ENCODE measurements at places on chromosomes 16 and 17.

DNA sequence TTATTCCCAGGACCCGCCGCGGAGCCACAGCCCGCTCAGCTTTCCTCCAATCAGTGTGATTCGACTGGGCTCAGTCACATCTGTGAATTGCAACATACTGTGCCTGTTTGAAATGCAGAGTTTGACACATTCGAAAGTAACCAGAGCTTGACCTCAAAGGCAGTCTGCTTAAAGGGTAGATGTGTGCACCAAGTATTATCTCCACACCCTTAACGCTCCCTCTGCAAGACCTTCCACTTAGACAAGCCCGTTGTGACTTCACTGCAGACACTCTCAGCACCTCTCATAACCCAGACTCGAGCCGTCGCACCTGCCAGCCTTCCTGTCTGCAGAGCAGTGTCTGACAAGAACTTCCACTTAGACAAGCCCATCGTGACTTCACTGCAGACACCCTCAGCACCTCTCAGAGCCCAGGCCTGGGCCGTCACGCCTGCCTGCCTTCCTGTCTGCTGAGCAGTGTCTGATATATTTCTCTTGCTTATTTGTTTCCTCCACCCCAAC is 3.7 kb downstream of the KLHDC4 start:
- no peak for DNase-seq

DNA sequence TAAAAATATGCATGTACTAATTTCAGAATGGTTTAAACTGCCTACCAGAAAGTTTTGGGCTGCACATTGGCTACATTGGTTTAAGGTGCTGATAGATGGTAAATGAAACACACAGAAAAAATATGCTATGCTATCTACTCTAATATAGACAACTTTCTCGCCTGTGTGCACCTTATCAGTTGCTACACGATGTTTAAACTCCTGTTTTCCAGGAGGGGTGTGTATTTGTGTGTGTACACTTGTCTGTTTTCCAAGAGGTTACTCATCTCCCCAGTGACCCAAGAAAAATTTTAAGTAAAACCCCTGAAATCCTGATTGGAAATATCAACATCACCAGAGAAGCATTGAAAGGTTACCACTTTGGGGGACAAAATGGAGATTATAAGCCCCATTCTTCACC is 21.6 kb upstream of the PSMC5 start:
- no peak for DNase-seq

GRCh38 chr16:86614699-86615098 is 36.4 kb downstream of the FOXL1 start:
- no peak for DNase-seq

GRCh38 chr16:12951392-12951791 is 50.0 kb downstream of the SHISA9 start:
- no peak for DNase-seq

- no peak for DNase-seq
These were observed 1.1 kb downstream of the C16orf74 start for GRCh38 chr16:85749771-85750145.

GRCh38 chr16:90044111-90044551 is 24.9 kb upstream of the DBNDD1 start:
- DNase-seq = no peak

- no peak for DNase-seq
These were observed 13.2 kb downstream of the DGKE start for GRCh38 chr17:56847106-56847505.

- no peak for DNase-seq
These were observed 184.5 kb downstream of the IRF8 start for GRCh38 chr16:86083382-86084002.

- DNase-seq = peak; percentile 93
These were observed 71.8 kb downstream of the PRKCA start for GRCh38 chr17:66373944-66374817.

GRCh38 chr17:44906763-44907728 is 7.8 kb upstream of the EFTUD2 start:
- no peak for DNase-seq

DNA sequence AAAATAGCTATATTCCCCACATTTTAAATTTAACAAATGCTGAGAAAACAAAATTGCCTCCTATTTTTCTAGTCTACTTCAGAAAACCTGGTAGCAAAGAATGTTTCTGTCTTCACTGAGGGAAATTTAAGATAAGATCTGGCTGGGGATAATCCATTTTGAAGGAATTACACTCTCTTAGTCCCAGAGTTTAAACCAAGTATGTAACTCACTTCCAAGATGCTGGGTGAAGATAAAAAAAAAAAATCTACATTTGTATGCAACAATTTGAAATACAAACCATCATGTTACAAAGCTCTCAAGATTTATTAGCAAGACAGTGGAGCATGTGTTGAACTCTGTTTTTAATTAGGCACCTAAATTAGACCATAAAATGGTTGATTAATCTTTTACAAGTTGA is 5.7 kb downstream of the HS3ST3B1 start:
- DNase-seq = no peak

DNA sequence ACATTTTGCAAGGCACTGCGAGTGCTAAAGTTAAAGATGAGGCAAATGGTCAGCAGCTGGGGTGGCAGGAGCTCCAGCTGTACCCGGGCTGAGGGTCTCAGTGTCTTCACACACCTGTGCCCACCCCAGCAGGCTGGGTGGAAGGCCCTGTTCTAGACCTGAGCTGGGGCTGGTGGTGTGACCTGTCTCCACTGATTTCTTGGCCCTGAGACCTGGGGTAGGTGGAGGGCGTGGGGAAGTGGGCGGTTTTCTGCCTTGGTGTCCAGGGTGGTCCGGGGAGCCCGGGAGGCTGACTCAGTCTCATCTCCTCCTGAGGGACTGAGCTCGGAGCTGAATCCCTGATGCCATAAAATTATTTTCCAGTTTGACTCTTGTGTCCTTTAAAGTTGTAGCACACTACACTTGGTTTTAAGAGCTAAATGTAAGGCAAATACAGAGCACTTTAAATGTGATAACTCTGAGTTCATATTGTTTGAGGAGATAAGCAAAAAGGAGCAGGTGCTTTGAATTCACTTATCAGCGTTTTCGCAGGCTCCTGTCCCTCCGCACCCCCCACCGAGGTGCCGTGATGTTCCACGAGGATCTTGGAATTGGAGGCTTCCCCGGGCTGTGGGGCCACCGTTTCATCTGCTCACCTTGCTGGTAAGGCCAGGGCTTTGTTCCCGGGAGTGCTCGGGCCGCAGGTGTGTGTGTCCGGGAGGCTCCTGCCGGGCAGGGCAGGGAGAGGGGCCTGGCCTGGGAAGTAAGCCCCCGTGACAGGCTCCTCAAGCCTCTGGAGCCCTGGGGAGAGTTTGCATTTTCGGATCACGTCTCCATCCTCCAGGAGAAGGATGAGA is 117.0 kb downstream of the AATF start:
- DNase-seq = no peak

- no peak for DNase-seq
These were observed 68.5 kb upstream of the PMFBP1 start for GRCh38 chr16:72240466-72240865.

GRCh38 chr16:2035431-2036199 is 8.9 kb downstream of the NHERF2 start:
- DNase-seq = peak; percentile 17

GRCh38 chr16:84049403-84050060 is 6.9 kb upstream of the SLC38A8 start:
- no peak for DNase-seq

GRCh38 chr17:71313866-71314265 is 807.0 kb upstream of the SOX9 start:
- no peak for DNase-seq

DNA sequence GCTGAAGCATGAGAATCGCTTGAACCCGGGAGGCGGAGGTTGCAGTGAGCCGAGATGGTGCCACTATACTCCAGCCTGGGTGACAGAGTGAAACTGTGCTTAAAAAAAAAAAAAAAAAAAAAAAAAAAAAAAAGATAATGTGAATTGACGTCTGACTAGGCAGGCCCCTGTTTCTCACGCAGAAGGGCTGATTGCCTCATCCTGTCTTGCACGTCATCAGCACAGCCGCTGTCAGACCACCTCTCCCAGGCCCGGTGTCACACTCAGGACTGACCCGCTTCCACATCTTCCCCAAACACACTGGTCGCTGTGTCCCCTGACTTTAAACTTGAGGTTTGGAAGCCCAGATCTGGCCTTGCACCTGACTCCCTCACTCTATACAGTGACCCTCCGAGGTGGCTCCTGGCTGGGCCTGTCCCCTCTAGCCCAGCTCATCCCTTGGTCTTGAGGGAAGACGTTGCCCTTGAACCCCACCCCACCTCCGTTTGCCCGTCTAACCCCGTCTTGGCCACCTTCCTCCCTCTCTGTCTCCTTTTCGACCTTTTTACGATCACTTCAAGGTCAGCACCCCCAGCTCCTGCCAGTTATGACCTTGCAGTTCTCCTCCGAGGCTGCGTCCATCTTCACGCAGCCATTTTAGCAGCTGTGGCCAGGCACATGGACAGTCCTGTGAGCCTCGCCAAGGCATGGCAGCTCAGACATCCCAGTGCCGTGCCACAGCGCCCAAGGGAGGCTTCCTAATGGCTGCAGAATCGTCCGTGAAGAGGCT is 149.9 kb upstream of the PLCG2 start:
- DNase-seq = no peak

- no peak for DNase-seq
These were observed 9.3 kb downstream of the HDAC5 start for GRCh38 chr17:44113868-44114840.
